ENCODE measurements at places on chromosomes 4 and X.

DNA sequence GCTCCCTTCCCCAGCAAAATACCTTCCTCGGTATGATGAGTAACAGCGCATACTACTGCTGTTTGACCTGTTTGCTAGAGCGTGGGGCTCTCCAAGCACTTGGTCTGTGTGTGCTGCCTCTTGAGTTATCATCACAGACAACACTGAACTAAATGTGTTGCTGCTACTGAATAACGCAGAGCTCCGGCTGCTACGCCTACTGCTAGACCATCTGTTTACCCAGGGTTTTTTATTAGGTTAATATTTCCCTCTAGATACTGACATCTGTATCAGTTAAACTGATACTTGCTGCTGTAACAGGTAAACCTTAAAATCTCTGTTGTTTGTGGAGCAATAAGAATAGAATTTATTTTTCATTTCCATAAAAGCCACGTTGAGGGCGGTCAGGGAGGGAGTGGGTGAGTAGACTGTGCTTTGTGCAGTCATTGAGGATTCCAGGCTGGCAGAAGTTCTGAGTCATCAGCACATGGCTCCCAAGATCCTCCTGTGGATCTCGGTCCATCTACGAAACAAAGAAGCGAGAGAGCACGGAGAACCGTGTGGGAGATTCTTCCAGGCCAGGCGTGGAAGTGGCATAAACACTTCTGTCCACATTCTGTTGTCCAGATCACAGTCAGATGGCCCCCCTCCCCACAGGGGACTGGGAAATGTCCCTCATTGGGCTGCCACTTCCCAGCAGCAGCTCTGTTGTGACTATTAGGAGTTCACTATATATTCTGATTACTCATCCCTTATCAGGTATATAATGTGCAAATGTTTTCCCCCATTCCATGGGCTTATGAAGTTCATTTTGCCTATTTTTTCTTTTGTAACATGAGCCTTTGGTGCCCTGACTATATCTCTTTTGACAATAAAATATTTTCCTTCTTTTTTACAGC lies 14.1 kb downstream of the GRK4 start:
- DNase-seq = no peak

DNA sequence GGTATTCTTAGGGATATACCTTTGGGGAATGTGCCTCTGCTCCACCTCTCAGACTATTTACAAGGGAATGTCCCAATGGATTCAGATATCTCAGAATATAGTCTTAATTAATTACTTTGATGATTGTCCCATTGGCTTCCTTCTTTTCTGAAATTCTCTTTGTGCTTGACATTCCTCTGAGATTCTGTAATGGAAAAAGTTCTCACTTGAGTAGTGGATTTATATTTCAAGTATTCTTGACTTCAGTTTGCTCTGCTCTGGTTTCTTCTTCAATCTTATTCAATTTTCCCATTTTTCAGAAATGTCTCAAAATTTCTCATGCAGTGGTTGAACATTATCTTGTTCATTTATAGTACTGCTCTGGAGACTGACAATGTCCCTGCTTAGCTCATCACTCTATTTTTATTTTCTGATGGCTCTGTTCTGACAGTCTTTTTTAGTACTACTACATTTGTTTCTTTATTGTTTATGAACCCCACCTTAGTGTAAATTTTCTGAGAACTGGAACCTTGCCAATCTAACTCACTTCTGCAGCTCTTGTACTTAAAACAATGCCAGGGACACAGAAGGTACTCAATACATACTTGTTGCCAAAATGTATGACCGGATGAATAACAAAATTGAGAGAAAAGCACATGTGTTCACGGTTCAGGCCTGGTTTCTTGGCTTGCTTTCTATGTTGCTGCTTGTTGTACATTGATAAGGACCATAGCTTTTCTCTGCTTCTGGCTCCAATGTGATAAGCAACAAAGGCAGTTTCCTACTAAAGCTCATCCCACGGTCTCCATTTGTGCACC lies 471.7 kb downstream of the GASK1B start:
- no peak for DNase-seq

DNA sequence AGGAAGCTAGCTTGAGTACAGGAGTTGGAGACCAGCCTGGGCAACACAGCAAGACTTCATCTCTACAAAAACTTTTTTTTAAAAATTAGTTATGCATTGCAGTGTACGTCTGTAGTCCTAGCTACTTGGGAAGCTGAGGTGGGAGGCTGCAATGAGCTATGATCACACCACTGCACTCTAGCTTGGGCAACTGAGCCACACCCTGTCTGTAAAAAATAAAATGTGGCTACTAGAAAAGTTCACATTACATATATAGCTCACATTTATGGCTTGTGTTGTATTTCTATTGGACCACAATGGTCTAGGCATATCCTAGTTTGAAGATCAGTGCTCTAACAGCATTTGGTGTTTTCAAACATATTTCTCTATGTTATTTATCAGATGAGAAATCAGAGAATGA lies 11.8 kb upstream of the CPEB2 start:
- no peak for DNase-seq

GRCh38 chr4:109803924-109804571 lies 2.2 kb upstream of the CFI start:
- DNase-seq = no peak

DNA sequence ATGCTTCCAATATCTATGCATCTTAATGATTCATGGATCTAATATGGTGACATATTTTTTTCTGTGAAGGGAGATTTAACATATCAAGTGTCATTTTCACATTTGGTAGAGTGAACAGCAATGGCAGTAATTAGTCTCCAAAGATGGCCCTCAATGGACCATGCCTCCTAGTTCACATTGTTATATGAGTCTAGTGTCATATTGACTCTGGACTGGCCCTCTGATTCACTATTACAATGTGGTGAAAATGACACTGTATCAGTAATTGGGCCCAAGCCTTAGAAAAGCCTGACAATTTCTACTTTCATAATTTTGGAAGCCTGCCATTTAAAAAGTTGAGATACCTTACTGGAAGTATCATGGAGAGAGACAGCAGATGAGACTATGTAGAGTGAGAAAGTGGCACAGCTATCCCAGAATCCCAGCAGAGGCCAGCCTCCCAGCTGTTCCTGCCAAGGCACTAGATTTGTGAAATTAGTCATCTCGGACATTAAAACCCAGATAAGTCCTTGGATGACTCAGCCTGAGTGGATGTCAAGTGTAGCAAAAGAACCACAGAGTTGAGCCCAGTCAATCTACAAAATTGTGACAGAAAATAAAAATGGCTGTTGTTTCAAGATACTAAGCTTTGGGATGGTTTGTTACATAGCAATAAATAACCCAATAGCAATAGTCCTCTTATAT lies 68.4 kb downstream of the ARHGEF38 start:
- no peak for DNase-seq
